ENCODE measurements at places on chromosomes 7 and 10.

- no peaks in the 10 kb centered on the region for H3K4me1 ChIP-seq
- H3K36me3 ChIP-seq: no peaks in the 10 kb centered on the region
- no peaks in the 10 kb centered on the region for H3K27me3 ChIP-seq
- no peak overlapping the region for H3K4me3 ChIP-seq
- no peak for DNase-seq
- no peak overlapping the region for H3K27ac ChIP-seq
Observed at GRCh38 chr7:108404509-108405420, 51.5 kb downstream of the NRCAM start.

DNA sequence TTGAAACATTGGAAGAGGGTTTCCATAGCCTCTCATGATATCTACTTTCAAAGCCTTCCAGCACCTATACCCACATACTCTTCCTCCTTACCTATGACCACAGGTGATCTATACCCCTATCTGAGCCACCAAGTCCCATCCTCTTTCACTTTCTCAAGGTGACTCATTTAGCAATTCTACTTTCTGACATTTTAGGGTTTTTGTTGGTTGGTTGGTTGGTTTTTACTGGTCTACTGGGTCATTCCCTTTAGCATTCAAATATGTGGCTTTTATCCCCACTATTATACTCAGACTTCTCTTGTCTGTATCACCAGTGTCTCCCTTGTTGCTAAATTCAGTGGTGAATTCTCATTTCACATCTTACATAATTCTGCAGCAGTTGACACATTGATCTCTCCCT is 130.4 kb upstream of the STEAP4 start:
- no peak overlapping the region for H3K27ac ChIP-seq
- H3K4me1 ChIP-seq: no peaks in the 10 kb centered on the region
- H3K4me3 ChIP-seq: no peak overlapping the region
- no peaks in the 10 kb centered on the region for H3K36me3 ChIP-seq
- DNase-seq: no peak

GRCh38 chr7:116780521-116780920 is 81.9 kb upstream of the CAPZA2 start:
- no peaks in the 10 kb centered on the region for H3K27me3 ChIP-seq
- DNase-seq: no peak
- no peak overlapping the region for H3K4me3 ChIP-seq
- H3K27ac ChIP-seq: no peak overlapping the region
- peaks cover 7% of the 10 kb centered on the region for H3K4me1 ChIP-seq
- no peaks in the 10 kb centered on the region for H3K36me3 ChIP-seq

DNA sequence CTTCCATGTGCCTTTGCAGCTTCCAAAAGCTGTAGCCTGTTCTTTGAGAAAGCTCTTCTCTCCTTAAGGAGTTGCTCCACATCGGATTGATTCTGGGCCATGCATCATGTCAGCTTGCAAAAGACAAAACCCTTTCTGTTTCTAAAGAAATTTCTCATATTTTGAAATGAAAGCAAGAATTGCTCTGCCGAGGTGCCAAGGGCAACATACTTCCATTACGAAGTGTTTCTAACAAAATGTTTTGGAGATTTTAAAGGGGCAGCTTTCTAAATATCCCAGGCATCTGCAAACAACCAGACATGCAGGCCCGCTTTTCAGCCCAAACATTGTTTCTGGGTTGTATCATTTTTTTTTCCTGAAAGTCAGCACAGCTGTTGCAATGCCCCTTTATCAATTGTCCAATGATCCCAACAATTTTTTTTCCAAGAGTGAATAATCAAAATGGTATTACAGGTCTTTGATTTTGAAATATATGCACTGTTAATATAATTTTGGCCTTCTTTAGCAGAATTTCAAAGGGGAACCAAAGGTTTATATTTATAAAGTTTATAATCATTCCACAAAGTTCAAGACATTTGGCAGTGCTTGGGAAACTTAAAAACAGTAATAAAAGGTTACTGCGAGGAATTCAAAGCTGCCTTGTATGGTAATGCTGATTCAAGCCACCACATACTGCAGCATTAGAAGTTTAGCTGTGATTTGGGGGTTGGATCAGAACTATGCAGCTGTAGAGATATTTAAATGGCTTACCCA is 61.0 kb downstream of the TES start:
- no peak overlapping the region for H3K27ac ChIP-seq
- no peak overlapping the region for H3K4me3 ChIP-seq
- H3K36me3 ChIP-seq: no peaks in the 10 kb centered on the region
- no peaks in the 10 kb centered on the region for H3K4me1 ChIP-seq
- H3K27me3 ChIP-seq: no peaks in the 10 kb centered on the region

- DNase-seq: no peak
- no peaks in the 10 kb centered on the region for H3K36me3 ChIP-seq
- H3K27ac ChIP-seq: no peak overlapping the region
- H3K27me3 ChIP-seq: no peaks in the 10 kb centered on the region
Observed at GRCh38 chr7:988963-989529, 6.1 kb downstream of the CYP2W1 start.
